ENCODE measurements at places on chromosomes 12 and 14.

GRCh38 chr12:54199917-54200316 is 11.1 kb upstream of the SMUG1 start:
- no peak for DNase-seq

GRCh38 chr14:82725213-82725612 is 1191.6 kb upstream of the SEL1L start:
- DNase-seq = no peak

DNA sequence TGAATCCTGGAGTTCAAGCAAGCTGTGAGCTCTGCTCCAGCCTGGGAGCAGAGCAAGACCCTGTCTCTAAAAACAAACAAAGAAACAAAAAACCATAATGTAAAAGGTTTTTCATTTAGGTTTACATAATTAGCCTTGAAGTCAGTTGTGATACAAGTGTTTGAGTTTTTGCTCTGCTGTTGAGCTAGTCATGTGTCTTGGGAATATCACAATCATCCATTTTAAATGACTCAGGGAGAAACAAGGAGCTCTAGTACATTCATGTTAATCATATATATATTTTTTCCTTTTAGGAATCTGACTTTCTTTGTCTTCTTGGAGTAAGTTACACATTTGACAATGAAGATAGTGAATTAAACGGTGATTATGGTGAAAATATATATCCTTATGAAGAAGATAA is 12.9 kb downstream of the MIA2 start:
- DNase-seq = no peak

- DNase-seq = no peak
Measured at GRCh38 chr14:25518364-25518763, 468.4 kb upstream of the STXBP6 start.

- no peak for DNase-seq
Measured at GRCh38 chr12:5192726-5193125, 149.0 kb downstream of the KCNA5 start.

DNA sequence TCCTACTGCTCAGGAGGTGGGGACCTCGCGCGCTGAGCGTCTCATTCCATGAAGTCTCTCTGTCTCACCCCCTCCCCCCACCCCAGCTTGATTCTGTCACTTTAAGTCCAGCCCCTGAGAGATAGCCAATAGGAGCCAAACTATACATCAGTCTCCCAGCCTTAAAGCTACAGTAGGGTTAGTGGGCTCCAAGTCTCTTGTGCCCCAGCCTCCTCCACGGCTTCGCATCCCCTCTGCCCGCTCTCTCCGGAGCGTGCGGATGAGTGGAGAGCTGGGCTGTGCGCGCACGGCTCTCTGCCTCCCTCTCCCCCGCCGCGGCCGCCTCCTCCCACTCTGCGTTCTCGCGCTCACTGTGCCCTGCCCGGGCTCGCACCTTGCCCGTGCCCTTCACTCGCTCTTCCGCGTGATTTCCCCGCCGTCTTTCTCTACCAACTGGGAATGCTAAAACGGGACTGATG is at the start of gene ESRRB:
ESRRB (plus strand) TSS at position 191 of the 458 bp plus-strand sequence; CDS start at position 456, 265 bp downstream.
- DNase-seq = no peak

DNA sequence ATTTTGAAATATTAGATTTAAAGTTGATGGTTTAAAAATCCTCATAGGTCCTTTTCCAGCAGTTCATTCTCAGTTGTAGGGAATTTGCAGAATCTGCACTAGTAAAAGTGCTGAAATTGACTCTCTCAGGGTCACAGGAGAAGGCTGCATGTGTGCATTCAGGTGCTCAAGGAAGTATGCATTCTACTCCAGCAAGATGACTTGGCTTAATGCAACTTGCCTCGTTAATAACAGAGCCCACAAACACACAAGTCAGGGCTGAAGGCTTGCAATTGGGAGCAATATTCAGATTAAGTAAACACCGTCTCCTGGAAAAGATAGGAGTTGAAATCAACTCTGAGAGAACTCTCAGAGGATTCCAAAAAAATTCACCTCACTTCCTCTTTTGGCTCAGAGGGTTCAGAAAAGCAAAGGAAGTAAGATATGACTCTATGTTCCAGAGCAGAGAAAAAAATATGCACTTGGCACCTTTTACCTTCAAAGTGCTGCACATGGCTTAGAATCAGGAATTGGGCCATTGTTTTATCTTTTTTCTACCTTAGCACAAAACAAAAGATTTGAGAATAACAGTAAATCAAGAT is 406.3 kb upstream of the DCN start:
- no peak for DNase-seq

DNA sequence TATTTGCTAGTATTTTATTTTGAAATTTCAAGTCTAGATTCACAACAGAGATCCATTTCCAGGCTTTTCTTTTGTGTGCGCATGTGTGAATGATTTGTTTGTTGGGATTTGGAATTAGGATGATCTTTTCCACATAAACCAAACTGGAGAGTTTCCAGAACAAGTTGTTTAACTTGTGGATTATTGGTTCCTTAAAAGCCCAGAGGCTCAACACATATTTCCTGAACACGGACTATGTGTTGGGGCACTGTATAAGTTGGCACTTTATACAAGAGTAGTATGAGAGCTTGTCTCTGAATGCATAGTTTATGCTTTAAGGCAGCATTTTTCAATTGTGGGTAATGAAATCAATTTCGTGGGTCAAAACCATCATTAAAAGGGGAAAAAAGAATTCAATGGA is 67.3 kb upstream of the FUT8 start:
- no peak for DNase-seq

GRCh38 chr14:100884456-100884855 is 19.1 kb downstream of the RTL1 start:
- DNase-seq = no peak

DNA sequence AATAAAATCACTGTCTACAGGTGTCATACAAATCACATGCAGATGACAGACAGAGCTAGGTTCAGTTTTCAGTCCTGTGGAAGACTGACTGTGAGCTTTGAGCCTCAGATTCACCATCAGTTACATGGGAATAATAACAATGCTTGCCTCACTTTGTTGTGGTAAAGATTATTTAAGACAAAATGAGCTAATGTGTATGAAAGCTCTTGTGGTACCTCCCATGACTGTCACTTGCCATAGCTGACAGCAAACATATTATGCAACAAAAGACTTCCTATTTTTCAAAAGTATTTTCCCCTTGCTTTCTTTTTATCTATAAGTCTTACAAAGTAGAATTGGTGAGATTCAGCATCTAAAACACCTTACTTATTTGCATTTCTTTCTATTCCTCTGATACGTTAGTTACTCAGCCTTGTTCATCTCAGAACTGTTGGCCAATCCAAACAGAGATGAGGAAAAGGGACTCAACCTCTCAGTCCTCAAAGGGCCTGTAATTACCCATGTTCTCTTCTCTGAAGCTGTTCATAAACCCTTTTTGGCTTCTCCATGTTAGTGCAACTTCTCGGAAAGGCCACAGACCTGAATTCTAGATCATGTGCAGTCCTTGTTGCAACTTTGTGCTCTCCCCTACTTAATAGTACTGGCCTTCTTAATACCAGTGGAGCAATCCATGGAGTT is 8.8 kb upstream of the DDHD1 start:
- no peak for DNase-seq

DNA sequence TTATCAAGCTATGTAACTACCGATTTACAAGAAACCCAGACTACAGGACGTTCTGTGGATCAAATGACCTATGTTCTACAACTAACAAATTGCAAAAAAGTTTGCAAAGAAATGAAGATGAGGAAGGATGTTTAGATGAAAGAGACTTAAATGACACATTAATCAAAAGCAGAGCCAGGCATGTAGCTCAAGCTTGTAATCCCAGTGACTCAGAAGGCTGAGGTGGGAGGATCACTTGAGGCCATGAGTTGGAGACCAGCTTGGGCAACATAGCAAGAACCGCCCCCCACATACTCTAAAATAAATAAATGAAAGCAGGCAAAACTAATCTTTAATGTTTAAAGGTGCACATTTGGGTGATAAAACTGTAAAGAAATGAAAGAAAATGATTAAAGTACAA is 331.9 kb downstream of the BTG1 start:
- DNase-seq = no peak

DNA sequence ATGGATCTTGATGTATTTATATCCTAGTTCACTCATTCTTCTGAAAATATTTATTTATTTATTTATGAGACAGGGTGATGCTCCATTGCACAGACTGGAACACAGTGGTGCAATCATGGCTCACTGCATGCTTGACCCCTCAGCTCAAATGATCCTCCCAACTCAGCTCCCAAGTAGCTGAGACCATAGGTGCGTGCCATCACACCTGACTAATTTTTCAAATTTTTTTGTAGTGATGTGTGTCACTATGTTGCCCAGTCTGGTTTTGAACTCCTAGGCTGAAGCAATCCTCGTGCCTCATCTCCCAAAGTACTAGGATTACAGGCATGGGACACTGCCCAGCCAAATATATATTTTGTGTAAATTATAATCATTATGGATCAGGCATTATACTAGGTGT is 595.6 kb upstream of the ATP2B1 start:
- no peak for DNase-seq

GRCh38 chr12:87518481-87518880 is 510.7 kb downstream of the C12orf50 start:
- DNase-seq = no peak

DNA sequence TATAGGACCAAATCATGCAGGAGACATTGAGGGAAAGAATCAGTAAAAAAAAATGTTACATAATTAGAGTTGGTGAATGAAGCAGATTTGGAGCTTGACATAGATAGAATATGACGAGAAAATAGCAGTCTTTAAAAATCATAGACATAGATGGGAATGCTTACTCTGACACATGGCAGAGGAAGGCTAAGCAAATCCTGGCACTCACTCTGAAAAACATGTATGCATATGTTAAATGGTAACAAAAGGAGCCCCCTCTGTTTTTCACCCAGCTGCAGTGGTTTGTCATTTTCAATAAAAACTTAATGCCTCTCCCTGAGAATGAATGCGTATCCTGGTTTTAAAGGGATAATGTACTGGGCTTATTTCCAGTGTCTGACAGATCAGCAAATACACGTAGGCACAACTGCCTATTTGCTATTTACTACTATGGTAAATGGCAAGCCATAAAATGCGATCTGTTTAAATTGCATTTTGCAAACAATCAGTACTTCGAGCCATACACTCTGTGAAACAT is 561.2 kb upstream of the SEL1L start:
- DNase-seq = no peak

DNA sequence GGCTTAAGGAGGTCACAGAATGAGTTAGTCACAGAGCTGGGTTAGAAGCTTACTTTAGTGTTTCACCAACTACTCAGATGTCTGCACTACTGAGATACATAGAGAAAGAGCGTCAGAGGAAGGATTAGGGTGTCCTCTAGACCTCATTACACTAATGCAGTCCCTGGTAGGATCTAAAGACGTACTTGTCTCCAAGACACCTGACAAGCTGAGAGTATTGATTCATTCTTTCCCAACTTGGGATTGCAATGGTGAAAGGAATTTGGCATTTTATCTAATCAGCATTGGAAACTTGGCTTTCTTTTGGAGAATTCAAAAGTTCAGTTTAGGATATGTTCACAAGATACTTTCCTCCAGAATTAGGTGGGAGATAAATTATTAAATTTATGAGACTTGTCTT is 402.1 kb downstream of the ZFP36L1 start:
- no peak for DNase-seq

DNA sequence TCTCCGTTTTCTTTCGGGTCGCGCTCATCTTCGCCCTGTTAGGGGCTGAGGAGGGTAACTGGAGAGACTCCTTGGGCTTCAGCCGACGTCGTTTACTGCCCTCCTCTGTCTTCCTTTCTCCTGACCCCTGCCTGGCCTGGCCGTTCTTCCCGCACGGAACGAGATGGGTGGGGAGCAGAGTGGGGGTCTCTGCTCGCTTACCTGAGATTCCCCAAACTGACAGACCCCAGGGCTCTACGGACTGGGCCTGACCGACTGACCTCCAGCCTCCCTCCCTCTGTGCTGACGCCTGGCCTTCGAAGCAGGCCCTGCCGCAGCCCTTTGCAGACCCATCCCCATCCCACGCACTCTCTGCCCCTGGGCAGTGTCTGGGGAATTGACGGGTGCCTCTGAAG is 439 bp downstream of the GOLGA5 start:
- no peak for DNase-seq

- DNase-seq = no peak
Measured at GRCh38 chr14:52950410-52950897, 396 bp downstream of the FERMT2 start.

DNA sequence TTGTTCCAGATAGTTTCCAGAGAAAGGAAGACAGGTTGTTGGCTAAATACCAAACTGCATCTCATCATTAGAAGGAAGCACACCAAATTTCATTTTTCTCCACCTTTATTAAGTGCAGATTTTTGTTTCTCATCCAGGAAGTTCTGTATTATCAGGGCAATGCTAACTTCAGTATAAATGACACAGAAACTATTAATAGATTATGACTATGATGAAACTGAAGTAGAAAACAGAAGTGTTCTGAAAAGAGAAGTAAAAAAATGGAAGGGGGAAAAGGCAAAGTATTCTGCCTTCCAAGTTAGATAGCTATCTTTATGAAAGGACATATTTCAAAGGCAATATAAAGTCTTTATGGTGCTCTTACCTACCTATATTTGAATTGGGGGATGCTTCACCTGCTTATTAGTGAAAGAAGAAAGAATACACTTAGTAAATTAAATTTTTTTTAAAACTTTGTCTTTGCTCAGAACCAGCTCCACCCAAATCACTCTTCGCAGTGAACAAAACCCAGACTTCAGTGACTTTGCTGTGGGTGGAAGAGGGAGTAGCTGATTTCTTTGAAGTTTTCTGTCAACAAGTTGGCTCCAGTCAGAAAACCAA is 223.9 kb downstream of the PTPRO start:
- DNase-seq = no peak

DNA sequence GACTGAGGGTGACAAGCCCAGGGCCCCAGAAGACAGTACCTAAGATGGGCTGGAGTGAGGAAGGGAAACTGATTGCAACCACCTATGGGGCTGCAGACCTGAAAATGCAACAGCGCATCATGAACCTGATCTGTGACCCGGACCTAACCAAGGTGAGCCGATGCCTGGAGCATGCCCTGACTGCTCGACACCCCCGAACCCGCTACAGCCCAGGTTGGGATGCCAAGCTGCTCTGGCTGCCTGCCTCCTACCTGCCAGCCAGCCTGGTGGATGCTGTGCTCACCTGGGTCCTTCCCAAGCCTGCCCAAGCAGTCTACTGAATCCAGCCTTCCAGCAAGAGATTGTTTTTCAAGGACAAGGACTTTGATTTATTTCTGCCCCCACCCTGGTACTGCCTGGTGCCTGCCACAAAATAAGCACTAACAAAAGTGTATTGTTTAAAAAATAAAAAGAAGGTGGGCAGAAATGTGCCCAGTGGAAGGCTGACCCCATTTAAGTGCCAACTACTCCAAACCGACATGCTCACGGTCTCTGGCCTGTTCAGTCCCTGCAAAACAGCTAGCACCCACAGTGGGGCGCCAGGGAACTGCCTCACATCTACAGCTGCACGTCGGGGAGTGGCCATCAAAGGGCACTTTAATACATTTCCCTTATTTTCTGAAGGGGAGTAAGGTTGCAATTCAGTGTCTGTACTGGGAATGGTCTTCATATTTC is 4.2 kb downstream of the RDH5 start:
- DNase-seq = no peak

DNA sequence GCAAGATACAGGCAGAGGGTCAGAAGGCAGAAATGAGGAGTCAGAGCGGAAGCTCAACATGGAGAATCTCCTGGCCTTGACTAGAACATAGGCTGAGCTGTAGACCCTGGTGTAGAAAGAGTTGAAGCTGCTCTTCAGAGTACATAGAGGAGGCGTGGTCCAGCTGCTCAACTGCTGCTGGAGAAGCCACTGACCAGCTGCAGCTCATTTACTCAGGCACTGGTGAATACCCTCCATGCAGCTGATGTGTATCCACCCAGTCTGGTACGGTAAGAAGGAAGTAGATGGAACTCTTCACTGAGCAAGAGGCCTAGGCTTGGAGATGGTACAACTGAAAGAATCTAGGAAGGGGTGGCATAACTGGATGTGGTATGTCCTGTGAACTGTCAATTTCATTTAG is 148.8 kb upstream of the DHRS4 start:
- no peak for DNase-seq

Measured in cortex of kidney (tissue), 1 donor.